ENCODE measurements at places on chromosomes 6 and 20.

DNA sequence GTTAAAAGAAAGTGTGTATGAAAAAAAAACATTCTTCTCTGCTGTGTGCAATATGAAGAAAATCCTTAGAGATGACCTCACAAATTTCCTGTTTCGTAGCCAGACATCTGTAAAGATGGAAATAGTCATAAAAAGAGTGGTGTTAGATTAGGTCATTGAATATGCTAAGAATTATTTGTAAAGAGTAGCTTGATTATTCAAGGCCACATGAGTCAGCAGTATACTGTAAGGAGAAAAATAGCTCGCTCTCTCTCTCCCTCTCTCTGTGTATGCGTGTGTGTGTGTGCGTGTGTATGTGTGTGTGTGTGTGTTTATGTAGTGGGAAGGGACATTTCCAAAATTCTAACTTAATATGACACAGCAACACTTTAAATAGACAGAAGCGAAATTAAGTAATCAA is 78.8 kb downstream of the PTCHD4 start:
- DNase-seq = no peak

DNA sequence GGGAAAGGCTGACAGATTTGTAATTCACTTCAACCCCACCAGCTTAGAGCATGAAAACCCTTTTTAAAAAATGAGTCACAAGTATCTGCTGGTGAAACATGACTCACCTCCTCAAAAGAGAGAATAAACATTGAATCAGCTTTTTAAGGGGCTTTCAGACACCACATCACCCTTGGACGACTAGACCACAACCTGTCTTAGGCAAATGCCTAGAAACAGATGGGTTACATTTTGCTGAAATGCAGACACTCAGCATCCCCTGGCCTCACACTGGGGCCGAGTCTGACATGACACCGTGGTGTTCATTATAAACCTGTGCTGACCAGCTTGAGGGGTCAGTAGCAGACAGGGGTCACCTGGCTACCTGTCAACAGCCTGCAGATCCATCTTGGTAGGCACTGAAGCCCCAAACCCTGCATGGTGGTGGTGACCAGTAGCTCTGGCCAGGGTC is 175.3 kb upstream of the CST7 start:
- DNase-seq = no peak

DNA sequence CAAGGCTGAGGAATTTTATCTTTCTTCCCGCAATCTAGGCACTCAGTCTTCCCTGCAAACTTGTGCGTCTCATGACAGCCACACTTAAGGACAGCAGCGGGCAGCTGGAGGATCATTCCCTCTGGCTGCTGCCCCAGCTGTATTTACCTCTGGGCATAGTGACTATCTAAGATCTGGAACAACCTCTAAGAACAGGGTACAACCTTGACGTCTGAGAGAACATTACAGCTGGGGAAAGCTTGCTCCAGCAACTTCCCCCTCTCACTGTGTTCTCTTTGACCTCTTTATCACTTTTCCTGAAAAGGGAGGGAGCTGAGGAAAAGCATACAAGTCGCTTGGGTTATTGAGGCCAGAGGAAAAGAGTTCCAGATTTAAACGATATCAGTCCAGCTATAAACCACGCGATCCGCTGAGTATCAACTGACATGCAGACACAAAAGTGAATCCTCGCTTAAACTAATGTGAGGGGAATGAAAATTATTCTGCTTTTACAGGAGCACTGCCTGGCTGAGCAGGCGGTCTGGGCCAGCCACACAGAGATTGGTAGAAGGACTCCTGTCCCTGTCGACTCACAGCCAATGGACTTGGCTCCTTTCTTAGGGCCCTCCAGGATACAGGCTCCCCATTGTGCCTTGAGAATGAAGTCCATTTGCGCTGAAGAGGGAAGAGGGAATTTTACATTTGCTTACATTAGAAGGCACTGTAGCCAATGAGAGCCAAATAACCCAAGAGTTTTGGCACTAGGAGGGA is 153.3 kb downstream of the QRSL1 start:
- no peak for DNase-seq

GRCh38 chr6:3230900-3231246 is 3.4 kb upstream of the TUBB2B start:
- no peak for DNase-seq

GRCh38 chr20:17350321-17350720 is 123.5 kb downstream of the PCSK2 start:
- DNase-seq = no peak

GRCh38 chr6:166379800-166380199 is 2.9 kb downstream of the MPC1 start:
- no peak for DNase-seq

DNA sequence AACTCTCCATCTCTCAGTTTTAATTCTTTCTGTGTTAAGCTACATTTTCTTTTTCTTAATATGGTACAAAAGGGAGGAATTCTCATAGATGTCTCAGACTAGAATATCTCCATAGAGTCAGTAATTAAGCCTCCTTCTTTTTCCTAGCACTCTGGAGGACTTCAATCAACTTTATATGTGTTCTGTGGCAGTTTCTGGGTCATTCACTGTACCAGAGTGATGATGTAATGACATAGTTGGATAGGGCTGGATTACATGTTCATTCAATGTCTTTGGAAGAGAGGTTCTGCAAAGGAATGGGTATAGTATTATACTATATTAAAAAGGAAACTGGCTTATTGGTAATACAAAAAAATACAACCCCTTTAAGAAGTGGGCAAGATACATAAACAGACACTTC is 318.3 kb upstream of the OPRM1 start:
- no peak for DNase-seq

DNA sequence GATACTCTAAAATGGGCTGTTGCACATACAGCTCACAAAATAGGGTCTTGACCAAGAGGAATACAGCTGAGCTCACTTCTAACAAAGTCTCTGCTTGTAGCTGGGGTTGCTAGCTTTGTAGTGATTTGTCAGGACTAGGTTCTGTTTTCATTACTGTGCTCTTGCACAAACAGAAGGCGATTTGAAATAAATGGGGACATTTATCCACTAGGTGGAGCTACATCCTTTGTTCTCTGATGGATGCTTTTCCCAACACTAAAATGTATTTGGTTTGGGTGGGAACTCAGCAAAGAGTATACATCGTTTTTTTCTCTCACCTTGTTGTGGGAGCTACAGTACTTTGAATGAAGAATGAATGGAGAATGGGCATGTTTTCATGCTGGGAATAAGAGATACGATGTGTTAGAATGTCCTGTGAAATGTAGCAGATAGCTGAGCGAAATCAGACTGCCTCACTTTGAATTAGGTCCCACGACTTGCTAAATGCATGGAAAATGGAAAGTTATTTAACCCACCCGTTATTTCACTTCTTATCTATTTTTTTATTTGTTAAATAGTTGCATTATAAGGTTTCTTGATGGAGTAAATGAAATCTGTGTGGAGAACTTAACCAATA is 494.7 kb upstream of the MAP3K7 start:
- DNase-seq = no peak

DNA sequence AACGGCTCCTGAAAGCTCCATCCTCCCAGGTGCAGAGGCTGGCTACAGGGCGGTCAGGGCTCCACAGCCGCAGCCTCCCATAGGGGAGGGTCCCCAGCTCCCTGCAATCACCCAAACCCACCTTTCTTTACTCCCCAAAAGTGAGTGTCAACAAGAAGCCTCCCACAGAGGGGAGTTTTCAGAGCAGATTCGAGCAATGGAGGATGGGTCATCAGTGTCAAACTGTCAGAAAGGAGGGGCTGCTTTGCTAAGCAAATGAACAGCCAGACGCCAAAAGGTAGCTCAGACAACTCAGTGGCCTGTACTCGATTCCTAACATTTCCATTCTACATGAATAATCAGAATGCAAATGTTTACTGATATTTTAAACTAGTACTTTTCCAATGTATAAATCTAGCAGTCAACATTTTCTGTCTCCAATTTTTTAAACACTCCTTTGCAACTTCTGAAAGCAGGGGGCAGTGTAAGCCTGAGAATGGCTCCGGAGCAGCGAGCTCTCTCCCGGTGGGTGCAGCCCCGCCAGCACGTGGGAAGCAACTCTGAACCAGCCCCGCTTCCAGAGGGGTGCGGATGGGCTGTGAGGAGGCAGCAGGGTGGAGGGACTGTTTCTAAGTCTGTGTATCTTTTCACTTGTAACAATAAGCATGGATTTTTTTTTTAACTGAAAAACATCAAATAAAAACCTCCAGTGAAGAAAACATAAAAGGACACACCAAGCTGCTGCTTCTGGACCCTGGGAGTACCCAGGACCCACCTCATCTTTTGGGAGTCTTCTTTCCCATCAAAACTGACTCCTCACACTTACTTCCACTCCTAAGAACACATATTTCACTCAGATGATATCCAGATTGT is 54.9 kb downstream of the TAF4 start:
- peak; percentile 43 for DNase-seq

DNA sequence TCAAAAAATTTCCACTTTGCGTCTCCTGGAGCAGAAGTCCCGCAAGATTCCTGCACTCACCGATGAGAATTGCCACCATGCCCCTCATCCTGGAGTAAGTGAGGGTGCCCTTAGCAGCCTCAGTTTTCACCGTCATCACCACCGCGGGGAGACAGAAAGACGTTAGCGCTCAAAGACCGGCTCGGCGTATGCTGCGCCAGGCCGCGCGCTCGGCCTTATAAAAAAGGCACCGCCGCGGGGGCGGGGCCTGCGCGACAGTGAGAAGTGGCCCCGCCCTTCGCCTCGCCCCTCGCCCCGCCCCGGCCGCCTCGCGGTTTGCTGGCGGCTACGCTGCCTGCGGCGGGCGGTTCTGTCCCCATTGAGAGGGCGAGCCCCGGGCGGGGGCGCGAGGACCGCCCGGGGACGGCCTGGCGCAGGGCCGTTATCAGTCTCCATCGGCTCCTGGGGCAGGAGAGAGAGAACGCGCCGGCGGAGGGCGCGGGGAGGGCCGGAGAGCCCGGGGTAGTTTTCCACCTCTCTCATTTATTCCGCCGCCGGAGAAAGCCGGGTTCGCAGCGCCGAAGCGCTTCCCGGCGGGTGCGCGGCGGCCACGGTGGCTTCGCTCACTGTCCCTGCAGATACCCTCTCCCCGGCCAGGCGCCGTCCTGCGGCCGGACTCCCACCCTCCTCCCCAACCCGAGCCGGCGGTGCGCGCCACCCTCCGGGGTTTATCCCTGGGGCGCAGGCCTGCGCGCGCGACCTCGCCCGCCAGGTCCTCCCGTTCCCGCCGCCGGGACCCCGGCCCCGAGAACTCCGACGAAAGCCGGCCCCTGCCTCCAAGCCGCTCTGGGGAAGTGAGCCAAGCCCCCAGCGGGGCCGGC is 122.5 kb upstream of the SLC2A12 start:
- DNase-seq = peak; percentile 91

- DNase-seq = no peak
These were observed 273.8 kb downstream of the GMDS start for GRCh38 chr6:1971612-1972011.

GRCh38 chr6:139251045-139251690 is 40.6 kb downstream of the TXLNB start:
- no peak for DNase-seq

- no peak for DNase-seq
These were observed 344.3 kb downstream of the PREX1 start for GRCh38 chr20:48483334-48484066.

GRCh38 chr20:51703400-51704287 is 64.5 kb downstream of the ATP9A start:
- no peak for DNase-seq

- DNase-seq = no peak
These were observed 82.1 kb downstream of the BFSP1 start for GRCh38 chr20:17449031-17449430.

GRCh38 chr20:61281286-61281795 is 29.3 kb downstream of the CDH4 start:
- DNase-seq = no peak

- no peak for DNase-seq
These were observed 30.5 kb downstream of the FOXO3 start for GRCh38 chr6:108591040-108591816.

- no peak for DNase-seq
These were observed 193.6 kb upstream of the FOXQ1 start for GRCh38 chr6:1118287-1118647.

- DNase-seq = no peak
These were observed 26.0 kb downstream of the KCNQ2 start for GRCh38 chr20:63446216-63447024.

GRCh38 chr6:29509711-29510110 is 22.0 kb upstream of the MAS1L start:
- DNase-seq = no peak

GRCh38 chr6:93568169-93568568 is 148.8 kb upstream of the EPHA7 start:
- no peak for DNase-seq

GRCh38 chr6:139927236-139927635 is 552.8 kb upstream of the CITED2 start:
- DNase-seq = no peak

- DNase-seq = no peak
These were observed 172.6 kb downstream of the CD83 start for GRCh38 chr6:14290041-14290771.

DNA sequence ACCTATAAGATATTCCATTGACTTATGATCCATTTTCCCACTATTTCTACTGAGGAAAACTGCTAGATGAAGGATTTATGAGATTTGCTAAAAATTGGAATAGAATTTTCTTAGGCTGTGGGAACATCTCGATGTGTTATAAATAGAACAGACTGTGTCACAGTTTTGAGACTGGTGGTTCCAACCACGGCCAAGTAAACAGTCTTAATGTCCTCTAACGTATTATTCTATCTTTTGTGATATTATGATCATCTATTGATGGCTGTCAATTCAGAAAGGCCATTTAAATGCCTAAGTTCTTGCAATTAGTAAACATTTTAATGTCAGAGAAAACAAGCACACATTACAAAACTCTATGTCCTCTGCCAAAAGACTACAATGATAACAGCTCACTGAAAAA is 71.5 kb upstream of the PLN start:
- no peak for DNase-seq

GRCh38 chr6:110703906-110704594 is 111.2 kb downstream of the CDK19 start:
- no peak for DNase-seq

GRCh38 chr6:139860203-139860602 is 485.8 kb upstream of the CITED2 start:
- DNase-seq = no peak

DNA sequence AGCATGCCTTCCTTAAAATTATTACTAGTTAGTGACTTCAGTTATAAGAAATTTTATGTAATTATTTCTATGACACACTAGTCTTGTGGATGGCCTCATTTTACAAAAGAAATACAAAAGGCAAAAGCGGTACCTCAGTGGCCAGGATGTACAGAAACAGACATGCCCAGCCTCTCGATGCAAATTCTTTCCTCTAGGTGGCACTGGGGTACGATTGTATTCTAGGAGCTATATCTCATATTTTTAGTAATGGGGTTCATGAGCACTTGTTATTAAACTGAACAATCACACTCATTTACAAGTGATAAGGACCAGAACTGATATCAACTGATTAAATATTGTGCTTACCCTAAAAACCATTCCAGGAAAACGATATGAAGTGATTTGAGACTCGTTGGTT is 59.8 kb downstream of the SOD2 start:
- DNase-seq = no peak

Measured in activated T-helper 1 cell treated with Interleukin-2 at 50 U/mL for 16 hours (primary cell).